ENCODE measurements at places on chromosomes 4 and X.

DNA sequence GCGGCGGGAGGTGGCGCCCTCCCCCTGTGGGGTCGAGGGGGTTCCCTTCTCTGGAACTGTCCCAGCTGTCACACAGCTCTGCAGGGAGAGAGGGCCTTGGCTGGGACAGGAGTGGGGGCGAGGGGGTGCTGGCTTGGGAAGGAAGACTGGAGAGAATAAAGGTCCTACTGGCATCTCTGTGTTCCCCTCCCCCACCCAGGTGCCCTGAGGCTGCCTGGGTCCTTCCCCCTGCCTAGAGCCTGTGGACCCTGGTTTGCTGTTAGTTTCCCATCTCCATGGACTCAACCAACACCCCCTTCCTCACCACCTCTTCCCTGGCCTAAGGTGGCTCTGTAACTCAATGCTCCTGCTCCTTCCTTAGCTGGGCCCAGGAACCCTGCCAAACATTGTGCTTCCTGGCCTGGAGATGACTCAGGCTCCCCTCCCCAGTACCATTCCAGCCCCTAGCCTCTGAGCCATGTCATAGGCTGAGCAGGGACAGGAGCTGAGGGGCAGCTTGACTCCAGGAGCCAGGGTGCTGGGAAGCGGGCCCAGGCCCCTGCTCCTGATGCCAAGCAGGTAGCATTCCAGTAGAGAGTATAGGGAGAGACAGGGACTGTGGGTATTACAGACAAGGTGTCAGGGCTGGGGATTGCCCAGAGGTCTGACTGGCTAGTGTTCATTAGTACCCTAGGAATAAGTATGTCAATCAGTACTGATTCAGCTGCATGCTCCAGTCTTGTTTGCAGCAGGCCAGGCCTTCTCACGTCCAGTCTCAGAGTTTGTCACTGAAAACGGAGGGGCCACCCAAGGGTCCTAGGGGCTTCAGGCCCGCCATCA lies 100.7 kb downstream of the EFNB1 start:
- no peak for DNase-seq

DNA sequence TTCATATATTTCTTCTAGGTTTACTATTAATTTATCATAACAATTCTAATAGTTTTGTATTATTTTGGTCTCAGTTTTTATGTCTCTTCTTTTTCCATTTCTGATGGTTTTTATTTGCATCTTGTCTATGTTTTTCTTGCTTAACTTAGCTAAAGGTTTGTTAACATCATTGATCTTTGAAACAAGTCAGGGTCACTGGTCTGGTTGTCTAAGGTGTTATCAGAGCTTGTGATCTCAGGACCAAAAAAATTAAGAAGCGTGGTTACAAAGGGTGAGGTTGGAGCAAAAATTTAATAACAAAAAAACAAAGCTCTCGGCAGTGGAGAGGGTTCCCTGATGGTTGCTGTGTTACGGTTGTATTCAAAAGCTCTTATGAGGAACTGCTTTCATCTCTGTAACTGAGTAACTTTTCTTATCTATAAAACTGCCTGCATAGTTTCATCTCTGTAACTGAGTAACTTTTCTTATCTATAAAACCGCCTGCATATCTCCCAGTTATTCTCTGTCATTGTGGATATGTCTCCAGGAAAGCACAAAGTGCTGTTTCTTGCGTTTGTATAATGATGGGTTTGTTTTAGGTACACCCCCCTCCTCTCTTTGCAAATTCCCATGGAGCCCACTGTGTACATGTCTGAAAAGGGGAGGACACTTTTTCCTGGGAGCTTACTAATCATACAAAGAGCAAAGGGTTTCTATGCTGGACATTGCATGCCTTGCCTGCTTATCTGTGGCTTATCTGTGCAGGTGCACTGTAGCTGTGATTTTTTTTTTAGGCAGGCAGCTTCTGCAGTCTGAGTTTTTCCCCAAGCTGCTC lies 62.4 kb upstream of the UGT2B15 start:
- no peak for DNase-seq

DNA sequence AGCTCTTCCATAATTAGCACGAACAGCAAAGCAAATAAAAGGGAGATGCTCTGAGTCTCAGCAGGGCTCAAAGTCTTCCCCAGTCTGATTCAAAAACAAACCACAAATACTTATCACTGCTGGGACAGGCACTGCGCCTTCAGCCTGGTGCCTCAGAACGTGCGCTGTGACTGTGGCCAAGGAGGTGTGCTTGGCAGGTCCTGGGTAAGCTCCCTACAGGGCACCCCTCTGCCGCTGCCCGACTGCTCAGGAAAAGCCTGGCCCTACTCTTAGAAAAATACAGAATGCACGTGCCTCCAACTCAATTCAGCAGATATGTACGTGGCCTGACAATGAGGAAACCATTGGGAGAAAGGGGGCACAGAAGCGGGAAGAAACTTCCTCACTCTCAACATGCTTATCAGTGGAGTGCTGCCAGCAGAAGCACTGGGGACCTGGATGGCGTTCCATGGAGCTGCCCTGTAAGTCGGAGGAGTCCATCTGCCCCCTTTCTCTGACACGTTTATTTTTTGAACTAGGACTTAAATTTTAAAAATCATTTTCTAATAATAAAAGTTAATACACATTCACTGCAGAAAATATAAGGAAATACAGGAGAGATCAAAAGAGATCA lies 86.8 kb downstream of the GATB start:
- DNase-seq = no peak

DNA sequence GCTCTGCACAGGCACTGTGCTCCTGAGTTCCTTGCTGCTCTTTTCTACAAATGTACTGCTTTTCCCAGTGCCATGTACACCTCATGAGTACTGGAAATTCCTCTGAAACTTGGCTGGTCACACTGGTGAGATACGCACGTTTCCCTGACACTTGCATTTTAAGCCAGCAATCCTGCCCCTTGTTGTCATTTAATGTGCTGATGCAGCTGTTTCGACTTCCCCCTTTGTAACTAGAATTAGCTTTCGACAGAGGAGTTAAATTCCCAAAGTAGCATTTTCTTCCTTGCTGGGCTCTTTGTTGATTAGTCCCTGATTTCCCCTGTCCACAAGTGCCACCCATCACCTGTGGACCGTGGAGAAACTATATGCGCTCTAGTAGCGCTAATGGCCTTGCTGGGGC lies 77.5 kb downstream of the IQCM start:
- DNase-seq = no peak

DNA sequence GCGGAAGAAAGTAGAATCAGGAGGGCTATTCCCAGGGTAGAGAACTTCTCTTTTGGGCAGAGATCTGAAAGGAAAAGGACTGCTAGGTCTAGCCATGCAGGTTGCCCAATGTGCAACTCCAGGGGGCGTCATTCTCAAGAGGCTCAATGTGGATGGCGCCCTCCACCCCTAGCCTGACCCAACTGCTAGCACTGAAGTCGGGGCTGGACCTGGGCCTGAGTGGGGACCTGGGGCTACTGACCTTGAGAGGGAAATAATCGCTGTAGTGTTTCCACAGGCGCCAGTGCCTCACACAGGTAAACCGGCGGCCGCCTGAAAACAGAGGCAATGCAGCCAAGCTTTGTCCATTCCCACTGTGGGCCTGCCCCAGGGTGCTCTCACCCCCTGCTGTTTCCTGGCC lies 6.1 kb downstream of the AWAT2 start:
- DNase-seq = no peak

DNA sequence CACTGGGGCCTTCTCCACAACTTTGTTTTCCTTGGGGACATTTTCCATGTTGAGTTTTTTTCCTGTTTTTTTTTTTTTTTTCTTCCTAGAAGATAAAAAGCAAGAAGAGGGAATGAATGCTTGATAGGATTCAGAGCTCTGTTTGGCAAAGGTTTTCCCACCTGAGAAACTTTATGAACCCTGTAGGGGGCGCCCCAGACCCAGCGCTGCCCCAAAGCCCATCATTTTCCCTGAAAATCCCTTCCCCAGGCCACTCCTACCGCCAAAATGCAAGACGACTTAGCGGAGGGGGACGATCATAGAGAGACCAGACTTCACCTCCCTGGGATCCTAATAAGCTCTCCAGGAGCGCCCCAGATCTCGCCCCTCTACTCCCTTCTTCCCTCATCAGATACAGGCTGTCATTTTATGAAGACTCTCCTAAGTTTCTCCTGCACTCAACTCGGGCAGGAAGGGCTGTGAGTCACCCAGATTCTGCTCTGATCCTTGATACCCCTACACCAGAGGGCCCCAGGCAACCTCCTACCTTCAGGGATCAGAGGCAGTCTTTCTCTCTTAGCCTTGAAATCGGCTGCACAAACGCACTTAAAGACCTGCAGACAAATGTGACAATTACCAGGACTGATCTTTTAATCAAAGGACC lies 1.4 kb downstream of the BEX5 start:
- DNase-seq = peak; percentile 2

GRCh38 chrX:27889878-27890277 lies 82.1 kb downstream of the MAGEB10 start:
- DNase-seq = no peak

DNA sequence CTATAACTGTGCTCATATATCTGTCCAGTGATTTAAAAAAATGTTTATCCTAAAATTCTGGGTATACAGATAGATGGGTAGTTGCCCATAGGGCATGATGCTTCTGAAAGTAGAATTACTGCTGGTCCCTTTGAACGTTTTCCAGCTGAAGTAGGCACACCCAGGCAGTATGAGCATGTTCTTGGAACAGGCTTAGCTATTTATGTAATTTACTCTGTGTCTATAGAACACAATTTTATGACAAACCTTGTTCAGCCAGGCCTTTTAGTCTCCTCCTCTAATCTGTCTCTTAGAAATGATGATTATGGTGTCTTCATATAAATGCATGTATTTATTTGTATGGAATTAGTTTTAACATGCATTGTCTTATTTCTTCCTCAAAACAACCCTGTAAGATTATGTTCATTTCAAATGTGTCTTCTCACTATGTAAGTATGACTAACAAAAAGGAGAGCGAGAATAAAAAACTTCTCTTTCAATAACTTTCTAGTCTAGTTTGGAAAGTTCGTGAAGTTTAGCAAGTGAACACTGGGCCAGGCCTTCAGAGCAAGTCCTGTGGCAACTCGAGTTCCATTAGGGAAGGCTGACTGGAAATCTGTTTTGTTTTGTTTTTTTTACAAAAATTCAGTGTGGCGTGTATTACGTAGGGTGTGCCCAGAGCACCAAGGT lies 142.0 kb downstream of the AFF1 start:
- peak; percentile 64 for DNase-seq

- no peak for DNase-seq
These were observed 494.8 kb upstream of the AGA start for GRCh38 chr4:177937041-177937440.

DNA sequence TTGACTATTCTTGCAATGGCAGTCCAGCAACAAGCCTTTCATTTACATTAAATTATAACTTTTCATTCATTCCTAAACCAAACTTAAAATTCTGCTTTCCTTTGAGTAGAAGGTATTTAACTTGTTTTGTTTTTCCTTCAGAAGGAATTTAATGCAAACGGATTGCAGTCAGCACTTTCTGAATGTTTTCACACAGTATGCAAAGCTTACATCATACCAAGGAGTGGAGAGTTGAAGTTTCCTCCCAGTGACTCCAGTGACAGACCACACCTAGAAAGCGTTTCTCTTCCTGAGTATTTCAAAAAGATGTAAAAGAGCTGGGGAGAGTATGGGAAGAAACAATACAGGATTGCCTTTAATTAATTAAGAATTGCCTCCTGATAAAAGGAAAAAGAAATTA lies 8.1 kb downstream of the EPGN start:
- no peak for DNase-seq

- no peak for DNase-seq
These were observed 212.6 kb upstream of the JADE1 start for GRCh38 chr4:128596853-128597252.

GRCh38 chr4:79334783-79335182 lies 8.9 kb upstream of the NAA11 start:
- DNase-seq = no peak

DNA sequence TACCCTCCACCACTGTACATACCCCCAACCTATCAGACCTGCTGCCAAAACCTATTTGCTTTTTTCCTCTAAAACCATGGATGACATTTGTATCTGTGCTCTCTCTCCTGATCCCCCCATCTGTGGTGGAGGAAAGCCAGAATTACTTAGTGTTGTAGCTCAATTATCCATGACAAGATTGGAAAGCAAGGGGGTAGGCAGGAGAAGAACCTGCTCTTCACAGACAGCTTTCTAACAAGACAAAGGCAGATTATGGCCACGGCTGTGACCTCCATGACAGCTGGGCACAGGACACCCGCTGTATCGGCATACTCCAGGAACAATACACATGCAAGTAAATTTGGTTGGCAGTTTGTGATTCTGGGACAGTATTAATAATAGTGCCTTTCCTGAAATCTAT lies 186.7 kb downstream of the ENOX2 start:
- no peak for DNase-seq

All from pons (tissue), 1 donor.